Stimulated activated CD8-positive, alpha-beta memory T cell treated with anti-CD3 and anti-CD28 coated beads, Interleukin-4, amount 100 ng/mL, for 4 hours (primary cell): ENCODE measurements at places on chromosomes 6 and 20.

GRCh38 chr6:104349191-104349590, 510.5 kb downstream of the HACE1 start:
- DNase-seq: no peak

GRCh38 chr6:88119769-88120168, 46.4 kb downstream of the CNR1 start:
- no peak for DNase-seq

GRCh38 chr6:36914227-36914794, 28.6 kb downstream of the C6orf89 start:
- DNase-seq: no peak

DNA sequence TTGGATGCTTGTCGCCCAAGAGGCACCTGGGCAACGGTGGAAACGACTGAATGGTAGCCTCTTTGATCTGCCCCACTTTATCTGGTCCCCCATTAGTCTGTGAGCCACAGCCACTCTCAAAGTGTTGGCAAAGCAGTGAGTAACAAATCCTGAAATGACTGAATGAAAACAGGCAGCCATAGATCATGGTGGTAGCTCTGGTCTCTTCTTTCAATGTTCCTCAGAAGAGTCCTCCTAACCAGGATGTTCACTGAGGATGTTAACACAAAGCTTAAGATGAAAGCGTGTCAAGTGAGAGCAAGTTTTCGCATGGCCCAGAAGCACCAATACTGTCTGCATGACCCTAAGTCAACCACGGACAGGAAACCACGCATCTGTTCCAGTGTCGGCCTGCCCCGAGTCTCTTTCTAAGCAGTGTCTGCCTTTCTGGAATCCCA, 107.3 kb downstream of the IRF4 start:
- DNase-seq: no peak

GRCh38 chr6:55379895-55380294, 52.6 kb downstream of the GFRAL start:
- no peak for DNase-seq

DNA sequence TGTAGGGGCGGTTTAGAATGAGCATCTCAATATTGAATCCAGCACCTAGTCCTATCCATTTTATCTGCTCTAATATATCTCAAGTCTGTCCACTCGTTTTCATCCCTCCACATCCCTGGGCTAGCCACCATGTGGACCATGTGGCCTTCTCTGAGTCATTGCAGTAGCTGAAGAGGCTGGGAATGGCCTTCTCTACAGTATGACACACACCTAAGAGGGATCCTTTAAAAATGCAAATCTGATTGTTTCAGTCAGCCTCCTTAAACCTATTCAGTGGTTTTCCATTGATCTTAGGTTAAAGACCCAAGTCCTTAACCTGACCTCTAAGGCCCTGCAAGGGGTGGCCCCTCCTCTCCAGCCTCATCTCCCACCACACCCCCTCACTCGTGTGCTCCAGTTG, 9.4 kb downstream of the RING1 start:
- DNase-seq: no peak

DNA sequence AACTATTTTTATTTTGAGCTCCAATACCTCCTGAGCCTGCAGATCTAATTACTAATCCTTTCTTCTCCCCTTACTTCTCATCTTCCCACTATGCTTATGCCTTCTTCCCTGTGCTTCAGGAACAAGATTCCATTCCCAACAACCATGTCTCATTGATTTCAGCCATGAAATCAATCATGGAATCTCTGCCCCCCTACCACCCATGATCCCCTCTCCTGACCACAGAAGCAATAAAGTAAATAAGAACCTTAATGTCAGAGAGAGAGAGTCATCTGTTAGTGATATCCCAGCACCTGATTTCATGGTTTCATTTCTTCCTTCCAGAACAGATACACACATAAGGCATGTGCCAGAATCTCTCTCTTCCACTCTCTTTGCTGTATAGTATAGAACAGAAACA, 339.7 kb upstream of the KCNQ5 start:
- DNase-seq: no peak

DNA sequence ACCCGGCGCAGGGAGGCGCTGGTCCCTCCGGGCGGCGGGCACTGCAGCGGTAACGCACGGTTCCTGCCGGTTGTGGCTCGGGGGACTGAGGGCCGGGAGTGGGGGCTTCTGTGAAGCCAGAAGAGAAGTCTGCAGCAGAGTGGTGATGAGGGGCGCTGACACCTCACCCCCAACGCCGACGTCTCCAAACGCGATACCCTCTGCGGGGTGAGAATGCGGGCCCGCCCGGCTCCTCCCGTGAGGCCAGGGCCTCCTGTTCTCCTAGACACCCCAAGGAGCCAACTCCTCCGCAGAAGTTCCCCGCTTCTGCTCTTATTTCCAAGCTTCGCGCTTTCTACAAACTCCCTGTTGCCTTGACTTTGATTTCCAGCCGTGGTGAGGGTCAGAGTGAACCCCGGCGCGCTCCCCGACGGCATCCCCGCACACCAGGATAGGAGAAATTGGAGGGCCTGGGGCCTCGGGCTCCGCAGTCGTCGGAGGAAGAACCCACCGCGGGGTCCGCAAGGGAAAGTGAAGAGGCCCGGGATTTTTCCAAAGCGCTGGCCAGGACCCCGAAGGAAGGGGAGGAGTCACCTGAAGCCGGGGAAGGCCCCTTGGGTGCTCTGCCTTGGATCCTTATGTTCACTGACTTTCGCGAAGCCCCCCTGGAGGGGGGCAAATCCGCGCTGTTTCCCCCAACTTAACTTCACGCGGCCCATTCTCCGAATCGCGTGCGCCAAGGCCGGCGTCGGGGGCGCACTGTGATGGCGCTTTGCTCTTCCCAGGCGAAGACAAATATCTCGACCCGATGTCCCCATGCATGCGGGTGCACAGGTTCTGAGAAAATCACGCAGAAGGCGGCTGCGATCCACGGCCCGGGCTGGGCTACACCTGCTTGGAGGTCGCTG, 3.1 kb upstream of the INSM1 start:
- no peak for DNase-seq

DNA sequence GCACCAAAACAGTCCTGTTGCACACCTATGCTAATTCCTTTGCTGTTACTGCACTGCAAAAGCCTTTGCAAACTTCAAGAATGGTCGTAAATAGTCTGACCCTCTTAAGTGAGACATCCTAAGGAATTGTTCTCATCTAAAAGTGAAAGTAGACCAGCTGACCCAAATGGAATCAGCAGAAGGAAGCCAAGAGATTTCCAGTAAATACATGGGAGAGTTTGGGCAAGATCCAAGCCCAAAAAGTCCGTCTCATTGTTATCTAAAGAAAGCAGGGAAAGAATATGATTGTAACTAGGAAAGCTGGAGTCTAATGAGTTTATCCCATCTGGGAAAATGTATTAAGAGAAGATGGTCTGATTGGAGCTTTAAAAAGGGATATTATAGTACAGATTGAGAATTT, 43.0 kb upstream of the HIVEP1 start:
- no peak for DNase-seq

GRCh38 chr6:73923905-73924485, 228.0 kb downstream of the CD109 start:
- no peak for DNase-seq

DNA sequence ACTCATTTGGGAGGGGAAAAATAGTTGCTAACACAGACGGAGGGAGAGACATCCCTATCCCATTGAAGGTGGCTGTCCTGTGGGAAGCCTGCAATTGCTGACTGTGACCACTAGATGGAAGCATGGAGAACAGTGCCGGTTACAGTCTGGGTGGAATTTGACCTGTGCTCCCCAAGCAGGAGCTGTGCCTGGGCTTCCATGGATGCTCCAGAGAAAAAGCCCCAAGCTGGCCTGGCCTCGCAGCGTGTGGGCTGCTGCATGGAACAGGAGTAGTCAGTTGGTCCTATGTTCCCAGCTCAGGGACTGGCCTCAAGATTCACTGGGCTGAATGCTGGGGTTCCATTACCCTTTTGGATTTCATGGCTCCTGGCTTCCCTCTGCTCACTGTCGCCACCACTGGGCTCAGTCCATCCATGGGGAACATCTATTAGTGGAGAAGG, 116.3 kb upstream of the CHD6 start:
- no peak for DNase-seq

GRCh38 chr6:20693466-20694063, 159.3 kb downstream of the CDKAL1 start:
- no peak for DNase-seq

- peak; percentile 47 for DNase-seq
Measured at GRCh38 chr20:43949741-43950618, 35.3 kb downstream of the TOX2 start.

DNA sequence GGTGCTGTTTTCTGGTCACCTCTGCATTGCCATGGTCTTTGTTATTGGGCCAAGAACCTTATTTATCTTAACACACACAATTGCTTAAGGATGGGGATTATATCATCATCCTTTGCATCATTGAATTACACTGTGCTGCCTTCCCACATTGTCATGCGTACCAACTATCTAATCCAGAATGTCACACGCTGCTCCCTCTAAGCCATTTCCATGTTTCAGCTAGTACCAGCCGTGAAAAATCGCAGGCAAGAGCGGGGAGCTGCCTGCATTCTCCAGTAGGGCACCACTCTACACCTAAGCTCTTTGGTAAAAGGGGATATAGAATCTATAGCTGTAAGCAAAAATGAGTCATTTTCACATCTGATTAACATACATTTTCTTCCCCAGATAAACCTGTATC, 277.0 kb downstream of the PRL start:
- no peak for DNase-seq

GRCh38 chr20:63831993-63832686, 1.1 kb upstream of the ZBTB46 start:
- DNase-seq: no peak

DNA sequence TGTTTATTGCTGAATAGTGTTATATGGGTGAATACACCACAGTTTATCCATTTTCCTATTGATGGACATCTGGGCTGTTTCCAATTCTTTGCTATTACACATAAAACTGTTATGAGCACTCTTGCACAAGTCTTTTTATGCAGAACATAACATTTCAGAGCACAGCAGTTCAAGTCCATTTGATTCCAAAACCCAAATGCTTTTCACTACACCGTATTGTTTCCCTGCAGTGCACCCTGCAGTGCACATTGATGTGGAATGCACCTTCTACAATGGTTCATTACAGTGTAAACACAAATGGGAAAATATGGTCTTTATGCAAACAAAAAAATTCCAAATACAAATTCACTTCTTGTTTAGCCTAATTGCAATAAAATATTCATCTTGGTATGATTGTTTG, 3.6 kb upstream of the SLC2A12 start:
- no peak for DNase-seq

- no peak for DNase-seq
Measured at GRCh38 chr20:33162753-33163152, 5.2 kb upstream of the BPIFA2 start.

GRCh38 chr20:25046736-25047666, 10.9 kb downstream of the ACSS1 start:
- no peak for DNase-seq

- no peak for DNase-seq
Measured at GRCh38 chr6:4672772-4673171, 103.4 kb upstream of the CDYL start.

DNA sequence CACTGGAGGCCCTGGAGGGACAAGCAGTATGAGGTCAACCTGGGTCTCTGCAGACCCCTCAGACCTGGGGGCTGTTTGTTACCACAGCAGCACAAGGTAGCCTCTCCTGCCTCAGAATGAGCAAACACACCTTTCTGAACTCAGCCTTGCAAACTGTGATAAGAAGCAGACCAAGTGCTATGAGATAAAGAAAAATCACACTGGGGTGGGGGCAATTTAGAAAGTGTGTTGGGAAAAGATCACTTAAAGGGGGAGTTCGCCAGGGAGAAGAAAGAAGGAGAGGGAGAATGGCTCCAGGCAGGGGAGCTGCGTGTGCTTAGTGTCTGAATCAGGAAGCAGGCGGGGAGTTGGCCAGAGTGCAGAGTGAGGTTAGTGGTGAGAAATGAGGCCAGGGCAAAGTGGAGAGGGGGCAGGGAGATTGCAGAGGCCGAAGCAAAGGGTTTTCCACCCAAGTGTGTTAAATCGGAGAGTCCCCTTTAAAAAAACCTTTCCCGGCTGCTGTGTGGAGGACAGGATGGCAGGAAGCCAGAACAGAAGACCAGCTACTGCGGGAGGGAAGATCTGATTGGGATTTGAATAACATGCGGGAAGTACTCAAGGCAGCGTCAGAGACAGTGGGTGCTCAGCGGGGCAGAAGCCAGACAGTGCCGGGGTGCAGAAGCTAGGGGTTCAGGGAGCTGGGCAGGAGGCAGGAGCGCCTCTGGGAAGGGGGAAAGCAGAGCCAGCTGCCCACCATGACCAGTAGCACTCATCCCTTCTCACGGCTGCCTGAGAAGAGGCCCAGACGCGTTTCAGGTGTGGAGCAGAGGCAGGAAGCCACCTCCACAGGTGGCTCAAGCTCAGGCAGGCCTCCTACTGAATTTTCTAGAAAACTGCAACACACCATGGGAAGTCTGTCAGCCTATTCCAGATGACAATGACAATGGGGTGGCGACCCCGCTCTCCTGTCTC, 9.0 kb downstream of the ADA start:
- DNase-seq: no peak

DNA sequence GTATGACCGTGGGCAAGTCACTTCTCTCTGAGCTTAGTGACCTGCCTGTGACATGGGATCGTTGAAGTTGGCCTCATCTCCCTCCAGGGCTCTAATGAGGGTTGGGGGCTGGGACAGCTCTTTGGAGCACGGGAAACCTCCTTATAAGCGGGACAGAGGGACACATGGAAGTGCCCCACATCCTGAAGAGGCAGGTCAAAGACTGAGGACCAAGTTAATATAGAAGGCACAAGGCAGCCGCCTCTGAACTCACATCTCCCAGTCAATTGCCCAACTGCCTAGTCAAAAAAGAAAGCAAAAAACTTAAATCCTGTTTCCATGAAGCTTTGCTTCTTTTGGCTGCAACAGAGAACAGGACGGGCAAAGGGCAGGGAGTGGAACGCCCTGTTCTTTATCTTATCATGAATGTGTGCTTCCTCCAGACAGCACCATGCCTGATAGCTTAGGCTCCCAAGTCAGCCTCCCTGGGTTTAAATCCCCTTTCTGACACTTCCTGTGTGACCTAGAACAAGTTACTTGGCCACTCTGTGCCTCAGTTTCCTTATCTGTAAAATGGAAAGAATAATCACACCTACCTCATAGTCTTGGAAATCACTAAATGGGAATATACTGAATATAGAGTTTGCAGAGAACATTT, 27.1 kb downstream of the LBP start:
- DNase-seq: no peak
